ENCODE measurements at places on chromosomes 3 and 15.

DNA sequence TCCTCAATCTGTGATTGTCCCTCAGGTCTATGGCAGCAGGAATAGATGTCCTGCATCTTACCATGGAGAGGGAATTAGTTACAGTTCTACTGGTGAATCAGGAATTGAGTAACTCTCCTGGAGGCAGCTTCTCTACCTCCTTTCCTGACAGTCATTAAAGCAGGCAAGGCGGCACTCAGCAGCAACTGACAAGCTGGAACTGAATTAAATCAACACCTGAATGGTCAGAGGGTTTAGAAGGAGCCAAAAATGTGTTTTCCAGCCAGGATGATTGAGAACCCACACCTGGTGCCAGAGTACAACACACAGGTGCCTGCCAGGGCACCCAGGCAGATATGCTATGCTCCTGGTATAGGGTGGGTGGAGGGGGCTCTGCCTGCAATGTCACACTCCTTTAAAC is 43.1 kb upstream of the TIPARP start:
- DNase-seq, result no peak

DNA sequence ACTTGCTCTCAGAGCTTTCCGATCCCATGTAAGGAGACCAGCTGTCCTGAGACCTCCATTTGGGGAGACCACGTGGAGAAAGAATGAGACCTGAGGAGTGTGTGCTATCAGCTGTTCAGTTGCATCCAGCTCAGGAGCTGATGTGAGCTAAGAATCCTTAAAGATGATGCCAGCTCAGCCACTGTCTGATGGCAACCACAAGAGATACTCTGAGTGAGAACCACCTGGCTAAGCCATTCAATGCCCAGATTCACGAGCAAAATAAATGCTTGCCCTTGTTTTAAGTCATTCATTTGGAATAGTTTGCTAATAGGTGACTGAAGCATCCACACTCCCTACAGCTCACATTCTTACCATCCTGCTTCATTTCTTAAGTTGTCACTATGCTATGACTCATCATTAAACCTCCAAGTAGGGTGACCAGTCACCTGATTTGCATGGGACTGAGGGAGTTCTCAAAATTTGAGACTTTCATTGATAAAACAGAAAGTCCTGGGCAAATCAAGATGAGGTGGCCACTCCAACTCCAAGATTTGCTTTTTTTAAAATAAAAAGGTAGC is 56.4 kb downstream of the SPTSSB start:
- DNase-seq, result no peak

- DNase-seq, result no peak
These were observed 62.7 kb downstream of the UBP1 start for GRCh38 chr3:33377489-33377888.

DNA sequence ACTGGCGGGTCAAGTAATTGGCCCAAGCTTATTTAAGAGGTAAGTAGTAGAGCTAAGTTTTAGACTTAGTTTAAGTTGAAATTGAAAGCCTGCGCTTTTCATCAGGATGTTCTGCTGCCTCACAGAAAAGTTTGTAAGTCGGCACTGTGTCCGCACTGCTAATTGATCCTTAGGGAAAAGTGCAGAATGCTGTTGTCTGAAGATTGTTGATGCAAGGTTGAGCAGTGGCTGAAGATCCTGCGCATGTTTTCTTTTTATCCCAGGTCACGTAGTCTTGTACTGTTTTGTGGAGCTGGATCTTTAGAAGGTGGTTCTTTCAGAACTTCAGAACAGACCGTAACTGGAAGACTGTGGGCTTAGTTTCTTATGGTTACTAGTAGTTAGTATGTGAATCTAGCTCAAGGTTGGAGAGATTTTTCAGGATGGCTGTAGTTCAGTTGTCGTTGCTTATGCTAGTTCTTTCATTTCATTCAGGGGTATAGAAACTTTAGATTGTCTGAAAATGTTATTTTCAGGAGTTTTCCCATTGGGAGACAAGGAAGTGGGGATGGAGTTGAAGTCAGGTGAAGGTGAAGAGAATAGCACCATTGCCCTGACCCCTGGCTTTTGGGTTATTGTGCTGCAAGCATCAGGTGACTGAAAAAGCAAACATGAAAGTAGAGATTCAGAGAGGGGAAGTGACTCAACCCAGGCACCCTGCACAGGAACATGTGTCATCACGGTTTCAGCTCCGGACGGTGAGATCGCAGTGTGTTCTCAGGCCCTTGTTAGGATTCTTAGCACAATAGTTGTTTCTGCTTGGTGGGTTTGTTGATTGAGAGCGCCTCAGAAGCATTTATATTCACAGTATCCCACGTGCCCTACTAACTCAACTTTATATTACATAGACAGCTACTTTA is 32.8 kb downstream of the AKAP13 start:
- peak; percentile 50 for DNase-seq

GRCh38 chr3:37308247-37308646 is 133.9 kb upstream of the LRRFIP2 start:
- no peak for DNase-seq

DNA sequence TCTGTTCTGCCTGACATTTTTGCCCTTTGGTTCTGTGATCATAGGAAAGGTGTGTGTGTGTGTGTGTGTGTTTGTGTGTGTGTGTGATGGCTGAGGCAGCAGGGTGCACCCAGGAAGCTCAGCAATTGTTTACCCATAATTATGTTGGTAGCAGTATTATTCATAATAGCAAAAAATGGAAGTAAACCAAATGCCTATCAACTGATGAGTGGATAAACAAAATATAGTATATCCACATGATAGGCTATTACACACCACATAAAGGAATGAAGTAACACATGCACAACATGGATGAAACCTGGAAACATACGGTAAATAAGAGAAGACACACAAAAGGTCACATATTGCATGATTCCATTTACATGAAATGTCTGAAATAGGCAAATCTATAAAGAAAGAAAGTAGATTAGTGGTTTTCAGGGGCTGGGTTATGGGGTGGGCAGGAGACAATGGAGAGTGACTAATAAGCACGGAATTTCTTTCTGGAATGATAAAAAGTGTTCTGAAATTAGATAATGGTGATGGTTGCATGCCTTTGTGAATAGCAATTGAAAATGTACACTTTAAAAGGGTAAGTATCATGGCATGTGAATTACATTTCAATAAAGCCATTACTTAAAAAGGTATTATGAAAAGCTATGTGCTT is 167.2 kb downstream of the POLR2M start:
- no peak for DNase-seq

- DNase-seq, result peak; percentile 18
These were observed 217.6 kb downstream of the ARRDC4 start for GRCh38 chr15:98177966-98178592.

DNA sequence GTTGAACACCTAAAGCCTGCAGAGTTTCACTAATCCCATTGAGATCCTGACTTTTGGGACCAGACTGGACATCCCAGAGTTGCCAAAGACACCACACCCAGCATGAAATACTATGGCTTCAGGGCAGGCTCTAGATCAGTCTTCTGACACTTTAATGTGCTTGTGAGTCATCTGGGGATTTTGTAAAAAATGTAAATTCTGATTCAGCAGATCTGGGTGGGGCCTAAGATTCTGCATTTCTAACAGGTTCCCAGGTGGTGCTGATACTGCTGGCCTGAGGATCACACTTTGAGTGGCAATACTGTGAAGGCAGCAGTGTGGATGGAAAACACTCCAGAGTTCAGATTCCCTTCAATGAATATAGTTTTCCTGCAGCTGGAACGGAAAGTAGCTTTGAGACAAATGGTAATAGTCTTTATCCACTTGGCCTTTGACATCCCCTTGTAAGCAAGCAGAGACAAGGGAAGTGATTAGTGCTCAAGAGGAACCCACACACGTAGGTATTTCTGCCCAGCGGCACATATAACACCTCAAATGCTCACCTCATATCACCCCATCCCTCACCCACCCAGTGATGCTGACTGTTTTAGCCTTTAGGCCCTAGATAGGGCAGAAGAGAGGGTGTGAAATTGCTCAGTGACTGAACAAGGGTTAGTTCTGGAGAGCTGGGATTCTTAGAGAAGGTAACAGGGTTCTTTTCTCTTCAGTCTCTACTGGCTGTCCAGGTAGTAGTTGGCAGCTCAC is 51.5 kb upstream of the GSK3B start:
- DNase-seq, result no peak

- DNase-seq, result no peak
These were observed 34.7 kb upstream of the AQP9 start for GRCh38 chr15:58103482-58103881.

DNA sequence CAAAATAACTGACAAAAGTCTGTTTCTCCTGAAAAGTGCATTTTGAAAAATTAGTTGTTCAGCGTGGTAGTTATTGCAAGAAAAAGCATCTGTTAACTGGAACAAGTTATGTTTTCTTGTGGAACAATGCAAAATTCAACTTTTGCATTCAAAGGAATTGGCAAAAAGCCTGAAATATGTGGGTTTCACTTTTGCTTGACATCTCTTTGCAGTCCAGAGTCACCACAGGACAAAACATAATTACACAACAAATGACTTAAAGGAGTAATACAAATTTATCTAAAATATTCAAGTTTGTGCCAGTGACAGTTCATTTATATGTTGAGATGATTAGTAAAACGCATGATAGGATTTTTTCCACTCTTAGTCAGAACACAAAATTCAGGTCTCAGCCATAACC is 96.3 kb upstream of the P2RY1 start:
- no peak for DNase-seq

- no peak for DNase-seq
These were observed 57.8 kb downstream of the ZNF621 start for GRCh38 chr3:40582401-40583027.

All from left colon (tissue), 2 donors.